ENCODE measurements at places on chromosomes 11 and 22.

DNA sequence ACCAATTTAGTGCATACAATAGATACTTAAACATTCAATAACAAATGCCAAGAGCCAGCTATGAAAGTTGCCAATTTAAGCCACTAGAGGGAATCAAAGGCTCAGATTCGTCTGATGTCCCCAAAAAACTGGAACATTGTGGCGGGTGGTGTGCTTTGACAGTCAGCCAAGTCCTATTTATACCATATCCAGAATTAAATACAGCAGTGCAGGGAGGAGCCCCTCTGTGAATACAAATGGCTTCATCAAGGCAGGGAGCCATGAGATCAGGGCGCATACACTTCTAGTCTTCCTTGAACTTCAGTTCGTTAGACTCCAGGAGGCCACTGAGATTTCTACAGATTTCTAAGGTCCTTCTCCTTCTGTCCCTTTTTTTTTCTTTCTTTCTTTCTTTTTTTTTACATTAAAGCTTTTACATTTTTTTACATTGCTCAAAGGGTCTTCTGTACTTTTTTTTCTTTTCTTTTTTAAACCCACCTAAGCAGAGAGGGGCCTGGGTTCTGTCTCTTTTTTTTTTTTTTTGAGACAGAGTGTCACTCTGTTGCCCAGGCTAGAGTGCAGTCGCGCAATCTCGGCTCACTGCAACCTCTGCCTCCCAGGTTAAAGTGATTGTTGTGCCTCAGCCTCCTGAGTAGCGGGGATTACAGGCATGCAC lies 41.5 kb upstream of the HSPA8 start:
- peak; percentile 59 for DNase-seq

- no peak for DNase-seq
These were observed 3.8 kb downstream of the PKDREJ start for GRCh38 chr22:46259374-46259773.

- DNase-seq, result no peak
These were observed 111.4 kb downstream of the ATXN10 start for GRCh38 chr22:45783021-45783420.

DNA sequence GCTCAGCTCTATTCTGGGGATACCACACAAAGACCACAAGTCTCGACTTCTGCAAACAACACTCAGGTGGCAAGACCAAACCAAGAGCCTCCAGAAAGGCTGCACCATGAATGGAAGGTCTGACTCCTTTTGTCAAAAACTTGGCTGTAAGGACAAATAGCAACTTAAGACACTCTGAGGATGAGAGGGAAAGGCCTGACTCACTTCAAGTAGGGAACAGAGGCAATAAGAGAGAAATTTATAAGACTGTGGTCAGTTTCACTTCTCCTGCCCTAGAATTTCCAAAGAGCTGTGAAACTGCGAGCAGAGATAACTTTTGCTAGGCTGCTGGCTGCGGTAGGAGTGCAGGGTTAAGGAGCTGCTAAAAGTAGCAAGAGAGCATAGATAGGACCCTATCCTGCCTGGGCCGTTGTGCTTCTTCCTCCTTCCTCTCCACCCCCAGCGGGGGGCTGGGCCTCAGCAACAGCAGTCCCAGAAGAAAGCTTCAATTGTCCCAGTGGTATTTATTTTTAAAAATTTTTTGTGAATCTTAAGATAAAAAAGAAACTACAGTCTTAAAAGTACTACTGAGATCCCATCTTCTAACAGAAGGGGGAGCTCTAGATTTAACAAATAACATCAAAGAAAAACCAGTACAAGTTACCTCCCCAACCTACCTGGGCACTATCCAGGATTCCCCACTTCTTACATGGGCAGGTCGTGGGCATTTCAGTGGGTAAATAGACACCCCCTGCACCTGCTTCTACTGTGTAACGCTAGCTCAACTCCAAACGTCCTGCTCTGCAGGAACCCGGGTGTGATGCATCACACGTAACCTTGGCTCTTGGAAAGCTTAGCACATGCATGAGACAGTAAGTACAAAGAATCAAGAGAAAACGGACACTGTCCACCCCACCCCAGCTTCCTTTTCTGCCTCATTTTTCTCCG lies 66.4 kb downstream of the SGSM3 start:
- peak; percentile 39 for DNase-seq

Measured in NCI-H2171 (cell line).